ENCODE measurements at places on chromosomes 2 and 18.
A peak's percentile ranks its signal among the peaks of the same experiment; 100 is the strongest.

DNA sequence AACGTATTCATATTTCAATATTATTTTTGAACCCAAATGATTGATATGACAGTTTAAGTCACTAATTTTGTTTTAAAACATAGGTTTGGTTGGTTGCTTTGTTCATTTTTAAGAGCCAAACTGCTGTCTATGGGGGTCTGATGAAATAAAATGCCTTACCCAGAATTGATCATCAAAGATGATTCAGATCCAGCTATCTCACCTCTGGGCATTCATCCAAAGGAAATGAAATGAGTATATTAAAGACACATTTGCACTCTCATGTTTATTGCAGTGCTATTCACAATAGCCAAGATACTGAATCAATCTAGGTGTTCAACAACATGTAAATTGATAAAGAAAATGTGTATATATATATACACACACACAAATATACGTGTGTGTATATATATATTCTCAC, 326.9 kb upstream of the GULP1 start:
- no peak for DNase-seq

DNA sequence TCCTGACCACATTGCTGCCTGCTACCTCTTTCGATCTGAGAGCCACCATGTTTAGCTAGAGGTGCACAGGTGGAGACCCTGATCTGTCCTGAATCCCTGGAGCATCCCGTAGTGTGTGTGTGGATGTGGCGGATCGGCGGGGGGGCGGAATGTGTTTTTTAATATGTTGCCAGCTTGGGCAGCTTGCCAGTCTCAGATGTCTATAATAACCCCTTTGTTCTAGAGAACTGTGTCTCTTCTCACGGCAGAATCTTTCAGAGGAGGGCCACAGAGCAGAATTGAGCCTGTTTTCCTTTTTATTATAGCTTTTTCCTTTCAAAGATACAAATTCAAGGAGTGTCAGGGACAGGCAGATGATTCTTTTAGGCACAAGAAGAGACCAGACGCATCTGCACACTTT, 934.1 kb upstream of the KLHL29 start:
- DNase-seq = peak; percentile 61

GRCh38 chr2:27839022-27839618, 51.1 kb downstream of the RBKS start:
- DNase-seq = no peak

GRCh38 chr18:67385455-67385854, 131.1 kb downstream of the DSEL start:
- DNase-seq = no peak

Measured in midbrain (tissue), 1 donor.